ENCODE measurements at places on chromosomes 7 and 10.

- DNase-seq, result no peak
These were observed 1256.8 kb upstream of the SORCS1 start for GRCh38 chr10:108421266-108421665.

GRCh38 chr10:108060246-108060645, 895.7 kb upstream of the SORCS1 start:
- DNase-seq, result no peak

GRCh38 chr7:105622106-105622731, 40.9 kb upstream of the EFCAB10 start:
- no peak for DNase-seq

- no peak for DNase-seq
These were observed 262.8 kb upstream of the KLF14 start for GRCh38 chr7:130996833-130997231.

- no peak for DNase-seq
These were observed 1.1 kb upstream of the AKR1C3 start for GRCh38 chr10:5092848-5093790.

DNA sequence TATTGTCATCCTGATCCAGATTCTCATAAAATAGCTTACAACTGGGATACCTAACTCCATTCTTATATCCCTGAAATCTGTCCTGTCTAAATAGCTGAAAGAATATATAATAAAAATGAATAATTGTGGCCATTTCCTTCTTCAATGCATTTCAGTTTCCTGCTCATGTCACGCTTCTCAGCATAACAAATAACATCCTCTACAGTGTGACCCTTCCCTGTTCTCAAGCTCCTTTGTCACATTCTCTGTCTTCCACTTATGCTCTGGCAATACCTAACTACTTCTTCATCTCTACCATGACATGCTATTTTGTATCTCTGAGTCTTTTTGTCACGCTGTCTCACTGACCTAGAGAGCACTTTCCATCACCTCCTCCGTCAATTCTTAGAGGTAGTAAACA, 884.1 kb upstream of the LRRTM3 start:
- DNase-seq, result no peak

GRCh38 chr10:6995831-6996230, 415.0 kb downstream of the SFMBT2 start:
- DNase-seq, result no peak

DNA sequence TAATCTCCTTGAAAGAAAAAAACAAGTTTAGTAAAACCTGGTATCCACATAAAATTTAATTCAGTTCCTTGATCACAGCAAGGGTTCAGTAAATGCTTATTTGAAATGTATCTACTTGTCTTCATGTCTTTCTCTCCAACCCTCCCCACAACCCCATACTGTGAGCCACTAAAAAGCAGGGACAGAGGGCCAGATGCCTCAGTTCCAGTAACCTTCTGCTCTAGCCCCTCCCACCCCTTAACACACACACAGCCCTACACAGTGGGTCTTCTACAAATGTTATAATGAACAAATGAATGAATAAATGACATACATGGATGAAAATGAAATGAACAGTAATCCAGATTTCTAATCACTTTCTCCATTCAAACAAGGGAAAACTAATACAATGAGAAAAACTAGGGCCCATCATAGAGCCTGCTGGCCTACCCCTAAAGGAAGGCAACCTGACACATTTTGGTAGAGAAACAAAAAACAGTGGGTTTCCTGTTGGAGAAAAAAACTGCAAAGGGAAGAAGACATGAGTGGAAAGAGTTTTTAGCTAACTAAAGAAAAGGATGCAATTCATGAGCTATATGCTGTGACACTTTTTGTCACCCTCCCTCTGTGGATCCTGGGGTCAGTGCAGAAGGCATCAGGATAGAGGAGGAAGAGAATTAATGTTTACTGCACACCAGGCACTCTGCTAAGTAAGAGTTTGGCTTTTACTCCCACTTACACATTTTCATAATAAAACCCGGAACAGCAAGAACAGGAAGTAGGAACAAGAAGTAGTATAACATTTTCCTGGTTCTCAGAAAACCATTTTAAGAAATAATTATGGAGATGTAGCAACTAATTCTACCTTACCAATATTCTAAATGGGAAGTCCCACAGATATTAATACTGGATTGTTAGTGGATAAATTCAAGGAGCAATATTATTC, 38.1 kb downstream of the ELMO1 start:
- DNase-seq, result no peak

GRCh38 chr10:34297541-34298345, 517.4 kb downstream of the PARD3 start:
- no peak for DNase-seq

DNA sequence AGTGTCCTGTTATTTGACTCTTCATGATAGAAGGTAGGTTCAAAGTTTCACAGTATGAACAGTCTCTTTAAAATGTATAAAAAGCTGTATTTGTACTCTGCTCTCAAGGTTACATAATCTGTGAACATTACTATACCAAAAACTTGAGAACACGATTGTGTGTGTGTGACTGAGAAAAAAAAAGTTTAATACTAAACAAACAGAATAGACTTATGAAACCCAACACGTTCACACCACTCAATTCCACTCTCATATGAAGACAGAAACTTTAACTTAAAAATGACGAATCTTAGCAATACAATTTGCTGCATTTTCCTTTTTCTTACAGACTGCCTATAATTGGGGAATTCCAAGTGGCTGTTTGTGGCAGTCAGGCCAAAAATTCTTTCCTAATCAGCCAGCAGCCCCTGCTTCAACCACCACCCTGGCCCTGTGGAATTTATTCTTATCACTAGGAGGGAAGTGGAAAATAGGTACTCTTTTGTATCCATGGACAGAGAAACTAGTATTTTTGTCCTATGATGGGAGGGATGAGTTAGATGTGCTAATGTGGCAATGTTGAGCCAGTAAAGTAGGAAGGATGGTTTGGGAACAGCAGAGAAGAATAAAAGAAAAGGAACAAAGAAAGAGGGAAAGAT, 42.8 kb downstream of the MINDY3 start:
- no peak for DNase-seq

- no peak for DNase-seq
These were observed 160.5 kb downstream of the GFRA1 start for GRCh38 chr10:116112232-116113231.

DNA sequence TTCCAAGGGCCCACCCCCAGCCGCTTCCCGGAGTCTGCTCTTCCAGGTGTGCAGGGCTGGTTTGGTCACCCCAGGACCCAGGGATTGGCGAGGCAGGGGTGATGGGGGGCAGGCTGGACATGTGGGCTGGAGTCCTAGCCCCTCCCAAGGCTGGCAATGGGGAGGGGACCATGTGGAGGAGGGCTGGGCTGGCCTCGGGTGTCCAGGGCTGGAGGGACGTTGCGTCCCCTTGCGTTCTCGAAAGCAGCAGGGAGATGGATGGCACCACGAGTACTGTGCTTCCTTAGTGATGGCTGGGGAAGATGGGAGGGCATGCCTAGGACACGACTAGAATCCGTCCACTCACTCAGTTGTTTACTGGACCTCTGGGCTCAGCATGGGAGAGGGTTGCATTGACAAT, 532.5 kb upstream of the FOXK1 start:
- DNase-seq, result no peak

DNA sequence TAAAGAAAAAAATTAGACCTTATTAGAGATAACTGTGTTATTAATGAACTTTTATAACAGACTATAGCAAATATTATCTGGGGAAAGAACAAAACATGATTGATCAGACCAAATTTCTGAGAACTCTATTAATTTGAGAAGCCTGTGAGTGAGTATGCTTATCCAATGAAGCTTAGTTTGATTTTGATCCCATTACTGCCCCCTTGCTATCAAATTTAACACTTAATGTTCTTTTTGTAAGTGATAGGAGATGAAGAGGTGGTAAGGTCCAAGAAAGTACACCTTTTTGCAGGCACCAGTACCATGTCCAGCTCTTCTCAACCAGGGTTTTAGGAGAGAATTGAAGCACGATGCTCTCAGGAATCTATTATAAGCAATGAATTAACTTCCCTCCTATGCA, 49.9 kb downstream of the ZNF365 start:
- DNase-seq, result no peak

DNA sequence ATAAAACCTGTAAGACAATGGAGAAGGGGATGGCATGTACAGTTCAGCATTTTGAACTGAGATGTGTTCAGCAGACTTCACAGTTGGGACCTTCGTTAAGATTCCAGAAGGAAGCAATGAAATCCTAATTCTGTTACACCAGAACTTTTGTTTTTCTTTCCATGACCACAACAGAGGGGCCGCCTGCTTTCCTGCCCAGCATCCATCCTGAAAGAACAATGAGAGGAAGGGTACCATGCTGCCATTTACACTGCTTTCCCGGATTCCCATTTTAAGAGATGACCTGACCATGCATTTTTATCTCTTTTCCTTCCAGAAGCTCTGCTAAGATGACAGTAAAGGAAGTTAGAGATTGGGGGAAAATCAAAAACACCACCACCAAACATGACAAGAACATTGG, 92.7 kb downstream of the PIP4K2A start:
- no peak for DNase-seq

DNA sequence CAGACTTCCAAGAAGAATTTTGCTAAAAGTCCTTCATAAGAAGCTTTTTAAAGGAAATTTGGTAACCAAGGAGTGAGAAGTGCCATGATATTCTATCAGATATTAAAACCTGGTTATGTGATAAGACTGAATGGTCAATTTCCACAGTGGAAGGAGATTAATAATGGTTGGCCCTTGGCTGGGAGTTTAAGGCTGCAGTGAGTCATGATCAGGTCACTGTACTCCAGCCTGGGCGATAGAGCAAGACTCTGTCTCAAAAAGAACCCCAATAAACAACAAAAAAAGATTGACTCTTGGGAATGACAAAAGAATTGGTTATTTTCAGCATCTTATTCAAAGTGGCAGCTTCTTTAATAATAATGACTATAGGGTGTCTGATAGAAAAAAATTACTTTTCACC, 37.2 kb downstream of the EXOC4 start:
- no peak for DNase-seq

DNA sequence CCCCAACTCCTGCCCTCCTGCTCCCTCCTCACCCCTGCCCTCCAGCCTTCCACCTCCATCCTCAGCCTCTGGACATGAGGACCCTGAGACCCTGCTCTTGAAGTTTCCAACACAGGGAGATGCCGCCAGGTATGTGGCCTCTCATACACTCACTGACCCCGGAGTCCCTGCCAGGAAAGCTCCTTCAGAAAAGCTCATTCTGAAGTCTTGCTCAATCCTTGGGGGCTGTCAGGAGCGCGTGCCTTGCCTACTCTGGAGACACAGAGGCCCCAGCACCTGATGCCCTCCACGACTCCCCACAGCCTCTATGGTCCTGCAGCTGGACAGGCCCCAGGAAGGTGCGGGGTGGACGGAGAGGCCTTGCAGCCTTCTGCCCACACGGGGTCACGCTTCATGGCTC, 11.0 kb downstream of the NUDT1 start:
- no peak for DNase-seq

GRCh38 chr7:158077151-158077840, 510.3 kb downstream of the PTPRN2 start:
- no peak for DNase-seq

GRCh38 chr10:35416619-35417312, 80.5 kb downstream of the CCNY start:
- DNase-seq, result no peak

- DNase-seq, result peak; percentile 35
These were observed 3.2 kb downstream of the MAFK start for GRCh38 chr7:1533547-1534329.

- no peak for DNase-seq
These were observed 174.2 kb upstream of the TCERG1L start for GRCh38 chr10:131485732-131486131.

GRCh38 chr7:140035400-140036223, 27.1 kb downstream of the PARP12 start:
- no peak for DNase-seq

- no peak for DNase-seq
These were observed 40.1 kb downstream of the LYZL2 start for GRCh38 chr10:30589441-30589840.

- no peak for DNase-seq
These were observed 103.4 kb downstream of the SDK1 start for GRCh38 chr7:3404501-3404900.

DNA sequence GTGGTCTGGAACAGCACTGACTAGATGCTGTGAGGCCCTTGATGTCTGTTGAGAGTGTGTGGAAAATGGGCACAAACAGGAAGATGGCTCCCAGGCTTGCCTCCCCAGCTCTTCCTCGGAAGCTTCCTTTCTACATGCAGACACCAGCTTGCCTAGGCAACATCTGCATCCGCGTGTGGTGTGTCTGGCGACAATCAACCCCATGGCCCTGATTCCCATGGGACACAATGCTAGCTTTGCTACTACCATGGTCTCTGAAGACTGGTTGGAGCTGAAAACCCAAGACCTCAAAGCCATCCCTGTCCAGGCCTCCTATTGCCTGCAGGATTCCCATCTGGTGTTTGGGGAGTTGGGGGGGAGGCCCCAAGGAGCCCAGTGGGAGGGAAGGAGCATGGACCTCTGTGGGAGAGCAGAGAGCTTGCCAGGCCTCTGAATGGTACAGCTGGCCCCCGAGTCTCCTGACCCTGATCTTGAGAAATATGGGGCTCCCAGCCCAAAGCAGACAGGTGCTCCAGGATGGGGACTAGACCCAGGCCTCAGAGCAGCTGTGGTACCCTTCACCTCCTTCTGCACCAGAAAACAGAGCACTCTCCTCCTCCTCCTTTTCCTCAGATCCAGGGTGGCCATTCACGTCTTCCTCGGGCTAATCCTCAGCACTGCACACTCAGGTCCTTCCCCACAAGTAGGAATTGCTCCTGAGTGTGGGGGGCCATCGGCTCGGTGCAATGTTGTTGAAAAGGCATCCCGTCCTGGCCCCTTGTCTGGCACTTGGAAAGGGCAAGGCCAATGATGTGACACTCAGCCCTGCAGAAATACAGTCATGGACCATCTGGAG, 57.6 kb downstream of the ARHGAP22 start:
- DNase-seq, result no peak

- no peak for DNase-seq
These were observed 73.0 kb downstream of the NEURL1 start for GRCh38 chr10:103566536-103566935.

GRCh38 chr10:116995648-116996047, 9.3 kb downstream of the SHTN1 start:
- DNase-seq, result no peak

DNA sequence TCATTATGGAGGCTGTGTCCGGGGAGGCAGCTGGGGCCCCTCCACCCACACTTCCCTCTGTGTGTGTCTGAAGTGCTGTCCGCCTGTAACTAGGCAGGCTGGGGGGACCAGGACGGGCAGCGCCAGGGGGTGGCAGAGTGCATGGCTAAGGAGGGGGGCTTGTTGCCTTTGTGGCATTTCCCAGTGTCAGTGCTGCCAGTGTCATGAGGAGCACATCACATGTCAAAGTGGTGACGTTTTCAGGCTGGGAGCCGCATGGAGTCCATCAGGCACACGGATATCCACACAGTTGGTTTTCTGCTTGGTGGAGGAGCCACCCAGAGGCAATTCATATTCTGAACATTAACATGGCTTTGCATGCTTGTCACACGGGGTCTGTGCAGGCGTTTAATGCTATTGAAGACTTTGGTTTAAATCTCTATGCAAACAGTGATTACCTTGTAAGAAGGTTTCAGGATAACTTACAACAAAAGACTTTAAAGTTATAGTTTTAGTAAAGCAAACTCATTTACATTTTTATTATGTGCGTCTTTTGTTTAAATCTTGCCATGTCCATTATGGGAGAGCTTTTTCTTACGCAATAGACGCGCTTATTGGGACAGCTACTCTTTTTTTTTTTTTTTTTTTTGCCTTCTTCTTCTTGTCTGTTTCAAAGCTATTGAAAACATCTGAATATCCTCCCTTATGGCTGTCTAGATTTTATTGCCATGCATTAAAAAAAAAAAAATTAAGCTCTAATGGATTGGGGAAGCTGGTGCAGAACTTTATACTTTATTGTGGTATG, 52.9 kb downstream of the C10orf67 start:
- DNase-seq, result no peak

GRCh38 chr7:43535810-43536585, 46.9 kb upstream of the STK17A start:
- no peak for DNase-seq

Data from stimulated activated CD8-positive, alpha-beta memory T cell treated with anti-CD3 and anti-CD28 coated beads, Interleukin-4, amount 100 ng/mL, for 24 hours (primary cell).